ENCODE measurements at places on chromosomes 3 and 15.
A peak's percentile ranks its signal among the peaks of the same experiment; 100 is the strongest.

DNA sequence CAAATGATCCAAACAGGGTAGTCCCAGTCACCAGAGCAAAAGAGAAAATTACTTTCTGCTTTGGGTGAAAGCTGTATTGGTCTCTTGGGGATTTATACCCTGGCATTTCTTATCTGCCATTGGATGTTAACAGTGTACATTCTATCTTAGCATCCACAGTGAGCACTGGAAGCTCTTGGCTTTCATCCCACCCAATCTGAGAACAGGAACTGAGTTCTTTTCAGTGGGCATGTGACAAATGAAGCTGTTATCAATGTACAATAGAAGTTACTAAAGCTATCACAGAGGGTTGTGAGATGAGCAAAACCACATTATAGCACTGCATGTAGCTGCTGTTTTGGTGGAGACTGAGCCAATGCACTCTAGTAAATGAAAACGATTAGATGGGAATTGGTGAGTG lies 300.7 kb downstream of the TUSC7 start:
- DNase-seq = peak; percentile 67

DNA sequence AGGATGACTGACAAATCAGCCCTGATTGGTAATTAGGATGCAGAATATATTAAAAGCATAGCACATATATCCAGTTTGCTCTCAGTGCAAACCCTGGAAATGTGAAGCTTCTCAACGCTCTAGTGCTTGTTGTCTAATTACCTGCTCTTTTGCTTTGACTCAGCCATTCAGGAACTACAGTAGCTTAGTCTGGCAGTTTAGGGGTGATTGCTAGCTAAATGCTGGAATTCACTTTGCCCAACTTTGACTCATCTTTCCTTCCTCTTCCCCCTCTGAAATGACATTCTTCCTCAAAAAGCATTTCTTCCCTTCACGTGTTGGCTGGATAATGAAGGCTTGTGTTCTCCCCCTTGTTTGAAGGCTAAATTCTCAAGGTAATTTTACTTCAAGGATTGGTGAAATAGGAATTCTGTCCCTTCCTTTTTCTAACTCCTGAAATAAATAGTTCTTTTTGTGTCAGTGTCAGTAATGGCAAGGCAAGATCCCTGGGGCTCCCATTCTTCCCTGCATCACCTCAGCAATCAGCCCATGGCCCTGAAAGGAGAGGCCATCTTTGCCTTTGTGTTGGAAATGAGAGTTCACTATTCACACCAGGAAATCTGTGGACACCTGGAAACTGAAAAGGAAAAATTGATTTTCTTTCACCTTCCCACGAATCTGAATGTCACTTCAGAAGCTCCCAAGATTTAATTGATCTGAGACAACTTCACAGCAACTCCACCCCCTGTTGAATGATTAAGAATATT lies 103.6 kb downstream of the ECT2 start:
- DNase-seq = no peak

- DNase-seq = peak; percentile 57
Observed at GRCh38 chr15:90419738-90420406, 31.8 kb downstream of the IQGAP1 start.

DNA sequence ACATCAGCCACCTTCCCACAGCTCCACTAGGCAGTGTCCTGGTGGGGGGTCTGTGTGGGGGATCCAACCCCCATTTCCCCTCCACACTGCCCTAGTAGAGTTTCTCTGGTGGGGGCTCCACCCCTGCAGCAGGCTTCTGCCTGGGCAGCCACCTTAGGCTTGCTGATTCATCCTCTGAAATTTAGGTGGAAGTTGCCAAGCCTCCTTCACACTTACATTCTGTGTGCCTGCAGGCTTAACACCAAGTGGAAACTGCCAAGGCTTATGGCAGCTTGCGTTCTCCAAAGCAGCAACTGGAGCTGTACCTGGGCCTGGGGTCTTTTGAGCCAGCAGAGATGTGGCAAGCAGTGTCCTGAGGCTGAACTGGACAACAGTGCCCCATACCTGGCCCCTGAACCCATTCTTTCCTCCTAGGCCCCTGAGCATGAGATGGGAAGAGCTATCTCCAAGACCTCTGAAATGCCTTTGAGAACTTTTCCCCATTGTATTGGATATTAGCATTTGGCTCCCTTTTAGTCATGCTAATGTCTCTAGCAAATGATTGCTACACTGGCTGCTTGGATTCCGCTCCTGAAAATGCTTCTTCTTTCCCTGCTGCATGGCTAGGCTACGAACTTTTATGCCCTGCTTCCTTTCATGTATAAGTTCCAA lies 32.5 kb downstream of the CPN2 start:
- DNase-seq = no peak

DNA sequence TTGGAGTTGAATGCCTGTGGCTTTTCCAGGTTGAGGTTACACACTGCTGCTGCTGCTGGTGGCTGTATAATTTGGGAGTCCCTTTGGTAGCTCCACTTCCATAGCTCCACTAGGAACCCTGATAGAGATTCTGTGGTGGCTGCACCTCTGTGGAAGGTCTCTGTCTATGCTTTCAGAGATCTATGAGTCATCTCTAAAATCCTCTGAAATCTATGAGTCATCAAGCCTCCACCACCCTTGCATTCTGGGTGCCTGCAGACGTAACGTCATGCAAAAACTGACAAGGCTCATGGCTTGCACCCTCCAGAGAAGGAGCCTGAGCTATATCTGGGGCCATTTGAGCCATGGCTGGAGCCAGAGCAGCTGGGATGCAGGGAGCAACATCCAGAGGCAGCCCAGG lies 1037.0 kb upstream of the CFAP20DC start:
- peak; percentile 79 for DNase-seq

DNA sequence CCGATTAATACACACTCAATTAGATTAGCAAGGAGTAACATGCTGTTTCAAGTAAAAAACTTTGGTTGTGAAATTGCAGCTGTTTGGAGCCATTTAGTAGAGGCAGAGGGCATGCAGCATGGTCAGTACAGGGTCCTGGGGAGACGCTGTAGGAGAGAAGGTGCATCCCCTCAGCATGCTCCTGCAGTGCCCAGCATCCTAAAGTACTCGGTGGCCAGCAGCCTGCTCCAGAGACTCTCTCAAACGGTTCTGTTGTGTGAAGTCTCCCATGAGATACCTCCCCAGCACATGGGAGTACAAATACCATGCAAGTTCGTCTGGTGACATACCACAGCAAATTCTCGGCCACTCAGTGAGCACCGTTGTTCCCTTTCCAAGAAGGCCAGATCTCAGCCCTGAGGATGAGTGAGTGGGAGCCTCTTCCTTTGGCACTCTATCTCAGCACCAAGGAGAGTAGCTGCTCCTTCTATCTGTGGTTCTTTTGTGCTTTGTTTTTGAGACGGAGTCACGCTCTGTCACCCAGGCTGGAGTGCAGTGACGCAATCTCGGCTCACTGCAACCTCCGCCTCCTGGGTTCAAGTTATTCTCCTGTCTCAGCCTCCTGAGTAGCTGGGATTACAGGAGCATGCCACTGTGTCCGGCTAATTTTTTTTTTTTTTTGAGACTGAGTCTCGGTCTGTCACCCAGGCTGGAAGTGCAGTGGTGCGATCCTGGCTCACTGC lies 72.7 kb downstream of the TJP1 start:
- DNase-seq = peak; percentile 11

- DNase-seq = no peak
Observed at GRCh38 chr3:81485444-81485865, 276.0 kb downstream of the GBE1 start.

DNA sequence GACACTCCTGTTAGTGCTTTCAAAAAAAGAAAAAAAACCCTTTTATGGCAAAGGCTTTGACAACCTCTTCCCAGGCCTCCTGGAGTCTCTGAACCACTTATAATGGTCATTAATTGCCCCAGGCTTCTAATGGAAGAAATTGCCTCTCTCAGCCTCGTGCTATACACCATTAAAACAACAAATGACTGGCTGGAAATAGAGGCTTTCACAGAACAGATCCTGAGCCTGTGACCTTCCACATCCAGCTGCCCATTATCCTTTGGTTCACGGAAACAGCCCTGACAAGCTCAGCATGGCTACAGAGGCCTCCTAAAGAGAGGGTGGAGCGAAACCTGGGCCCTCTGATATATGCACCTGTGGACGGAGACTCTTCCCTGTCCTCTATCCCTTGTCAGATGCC lies 26.8 kb upstream of the MKRN3 start:
- DNase-seq = no peak

DNA sequence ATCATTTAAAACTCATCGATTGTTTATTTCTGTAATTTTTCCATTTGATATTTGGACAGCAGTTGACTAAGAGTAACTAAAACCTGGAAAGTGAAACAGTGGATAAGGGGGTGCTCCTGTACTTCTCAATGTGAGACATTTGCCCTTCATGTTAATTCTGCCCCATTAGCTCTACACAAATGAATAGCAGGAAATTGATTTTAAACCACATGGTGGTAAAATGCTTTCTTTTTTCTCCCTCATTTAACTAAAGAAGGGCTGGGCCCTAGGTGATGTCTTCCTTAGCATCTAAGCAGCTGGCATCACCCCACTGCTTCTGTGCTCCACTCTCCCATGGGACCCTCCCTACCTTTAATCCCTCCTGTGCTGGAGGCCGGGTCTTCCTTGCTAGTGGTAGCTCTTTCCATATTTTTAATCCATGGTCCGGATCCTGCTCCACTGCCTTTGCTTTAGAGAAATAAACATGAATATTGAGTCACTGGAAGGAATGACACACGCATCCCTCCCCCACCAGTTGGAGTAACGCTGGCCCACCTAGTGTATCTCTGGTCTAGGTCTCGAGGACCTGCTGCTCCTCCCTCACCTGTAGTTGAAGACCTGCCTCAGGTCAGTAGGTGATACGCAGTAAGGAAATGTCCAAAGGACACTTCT lies 30.2 kb upstream of the LAMP3 start:
- DNase-seq = no peak

DNA sequence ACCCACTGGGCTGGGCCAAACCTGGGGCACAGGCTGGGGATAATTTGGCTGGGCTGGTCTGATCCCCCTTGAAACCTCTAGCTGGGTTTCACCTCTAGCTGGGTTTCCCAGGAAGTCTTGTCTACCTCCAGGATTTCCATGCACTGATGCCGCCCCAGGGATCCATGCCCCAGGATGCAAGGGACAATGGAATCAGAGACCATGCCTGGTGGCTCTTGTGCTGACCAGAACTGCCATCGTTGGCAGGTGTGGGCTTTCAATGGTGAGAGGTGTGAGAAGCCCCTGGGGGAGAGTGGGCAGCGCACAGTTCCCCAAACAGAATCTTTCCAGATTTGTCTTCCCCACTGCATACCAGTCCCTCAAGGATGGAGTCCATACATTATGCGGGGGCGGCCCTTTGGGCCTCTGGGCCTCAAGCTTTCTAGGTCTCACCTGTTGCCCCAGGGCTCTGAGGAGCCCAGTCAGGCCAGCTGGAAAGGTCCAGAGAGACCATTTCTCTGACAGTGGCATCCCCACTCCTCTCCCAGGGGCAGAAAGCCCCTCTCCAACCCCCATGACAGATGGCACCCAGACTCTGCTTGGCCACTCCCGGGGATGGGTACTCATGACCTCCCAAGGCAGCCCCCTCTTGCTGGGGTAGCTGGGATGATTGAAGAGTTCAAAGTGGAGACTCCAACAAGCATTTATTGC lies 35.4 kb downstream of the EPHB3 start:
- DNase-seq = no peak

- DNase-seq = no peak
Observed at GRCh38 chr3:126501736-126502135, 15.8 kb downstream of the UROC1 start.

GRCh38 chr15:85691350-85692240 lies 103.1 kb downstream of the KLHL25 start:
- DNase-seq = no peak

Measured in COLO829 (cell line).